ENCODE measurements at places on chromosomes 4 and X.

DNA sequence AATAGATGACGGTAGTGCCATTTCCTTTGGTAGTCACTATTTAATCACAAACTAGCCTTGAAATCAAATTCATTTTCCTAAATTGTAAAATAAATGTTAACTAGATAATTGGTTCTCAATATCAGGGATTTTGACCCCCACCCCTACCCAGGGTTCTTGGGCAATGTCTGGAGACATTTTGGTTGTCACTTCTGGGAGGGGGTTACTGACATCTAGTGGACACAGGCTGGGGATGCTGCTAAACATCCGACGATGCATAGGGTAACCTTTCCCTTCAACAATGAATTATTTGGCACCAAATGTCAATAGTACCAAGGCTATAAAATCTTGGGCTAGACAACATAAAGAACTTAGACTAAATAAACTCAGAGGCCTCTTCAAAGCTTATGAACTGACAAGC lies 285.8 kb upstream of the TRPC5 start:
- no peak for DNase-seq

GRCh38 chrX:99301990-99302389 lies 1108.1 kb downstream of the PCDH19 start:
- no peak for DNase-seq

DNA sequence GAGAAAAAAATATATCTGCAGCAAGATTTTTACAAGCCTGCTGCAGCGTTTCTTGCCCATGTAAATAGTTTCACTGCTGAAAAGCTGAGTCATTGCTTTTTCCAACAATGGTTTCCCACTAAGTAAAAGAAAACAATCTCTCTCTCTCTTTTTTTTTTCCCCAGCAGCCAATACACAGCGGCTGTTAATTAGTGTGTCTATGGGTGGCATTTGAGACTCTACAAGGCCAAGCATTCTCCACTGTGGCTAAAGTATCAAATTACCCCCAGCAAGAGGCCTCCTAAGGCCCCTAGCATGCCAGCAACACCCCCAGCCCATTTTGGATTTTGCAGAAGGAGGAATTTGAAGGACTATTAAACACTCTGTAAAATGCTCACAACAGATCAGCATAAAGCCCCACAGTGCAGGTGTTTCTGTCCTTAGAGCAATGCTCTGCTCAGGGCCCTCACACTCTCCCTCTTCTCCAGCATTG lies 837.4 kb downstream of the TRIML1 start:
- DNase-seq = no peak

GRCh38 chr4:71441186-71442169 lies 102.7 kb downstream of the SLC4A4 start:
- DNase-seq = no peak

- DNase-seq = no peak
These were observed 14.1 kb downstream of the RNF212 start for GRCh38 chr4:1099270-1099669.

DNA sequence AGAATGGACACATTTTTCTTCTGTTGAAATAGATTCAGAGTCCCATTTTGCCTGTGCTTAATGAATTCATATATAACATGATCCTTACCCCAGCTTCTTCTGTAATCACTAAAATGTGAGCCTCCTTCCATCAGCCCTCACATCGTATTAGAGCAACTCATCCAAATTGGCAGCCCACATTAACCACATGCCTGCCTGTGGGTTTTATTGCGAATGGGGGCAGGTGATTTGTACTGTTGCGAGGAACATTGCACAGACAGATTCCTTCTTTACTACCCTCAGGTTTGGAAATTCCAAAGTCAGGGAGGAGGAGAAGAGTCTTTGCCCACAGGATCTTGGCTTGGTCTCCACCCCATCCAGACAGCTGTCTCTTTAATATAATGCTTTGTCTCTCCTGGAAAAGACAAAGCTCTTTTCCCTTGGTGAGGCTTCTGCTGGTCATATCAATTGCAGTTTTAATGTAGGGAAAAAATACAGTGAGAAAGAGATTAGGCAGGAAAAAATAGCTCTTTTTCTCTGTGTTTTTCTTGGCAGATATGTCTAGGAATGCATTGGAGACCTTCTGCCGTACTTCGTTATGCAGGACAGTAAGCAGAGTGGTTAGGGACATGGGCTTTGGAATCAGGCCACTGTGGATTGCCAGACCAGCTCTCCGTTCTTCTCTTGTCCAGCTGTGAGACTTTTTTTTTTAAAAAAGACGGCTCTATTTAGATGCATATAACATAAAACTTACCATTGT lies 371.2 kb downstream of the AFF2 start:
- no peak for DNase-seq
